ENCODE measurements at places on chromosomes 3 and 15.

DNA sequence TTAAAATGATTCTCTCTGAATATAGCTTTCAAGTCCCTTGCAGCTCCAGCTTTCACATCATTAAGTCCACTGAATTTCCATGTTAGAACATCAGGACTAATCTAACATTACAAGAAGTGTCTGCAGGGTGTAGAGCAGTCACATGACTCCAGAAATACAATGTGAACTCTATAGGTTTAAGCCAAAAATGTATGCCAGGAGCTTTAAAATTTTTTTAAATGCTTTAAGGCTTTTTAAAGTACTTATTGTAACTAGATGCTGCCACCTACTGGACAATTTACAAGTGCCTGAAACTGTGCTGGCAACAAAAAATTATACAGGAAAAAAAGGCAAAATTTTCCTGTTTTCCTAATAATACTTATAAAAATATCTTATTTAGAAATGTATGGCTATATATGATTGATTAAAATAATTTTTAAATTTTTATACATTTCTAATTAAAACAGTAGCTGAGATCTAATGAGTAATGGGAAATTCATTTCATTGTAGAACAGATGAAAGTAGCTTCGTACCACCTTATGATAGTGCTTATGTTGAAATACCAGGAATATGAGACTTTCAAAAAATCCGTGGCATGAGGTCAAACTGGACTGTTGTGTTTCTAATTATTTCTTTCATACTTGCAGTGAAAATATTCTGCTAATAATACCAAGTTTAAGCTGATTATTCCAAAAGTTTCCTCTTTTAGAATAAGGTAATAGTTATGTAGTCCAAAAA, 25.7 kb downstream of the FSIP1 start:
- peak; percentile 74 for DNase-seq

DNA sequence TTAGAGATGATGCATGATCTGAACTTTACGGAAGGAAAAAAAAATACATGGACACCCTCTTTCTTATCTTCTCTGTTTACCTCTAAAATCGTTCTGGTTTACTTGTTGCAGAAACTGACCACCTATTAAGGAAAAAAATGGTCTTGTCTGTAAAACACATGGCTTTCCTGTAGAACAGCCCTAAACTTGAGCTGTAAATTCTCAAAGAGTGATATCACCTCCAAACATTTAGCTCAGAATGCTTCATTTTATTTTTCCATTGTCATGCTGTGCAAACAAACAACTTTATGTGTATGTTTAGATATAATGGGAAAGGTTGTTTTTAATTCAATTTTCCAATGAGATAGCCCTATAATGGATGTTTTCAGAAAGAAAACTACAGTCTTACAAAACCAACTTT, 237.4 kb upstream of the NR2F2 start:
- peak; percentile 4 for DNase-seq

- DNase-seq, result peak; percentile 12
Measured at GRCh38 chr15:64740311-64741170, 34.8 kb downstream of the RBPMS2 start.

DNA sequence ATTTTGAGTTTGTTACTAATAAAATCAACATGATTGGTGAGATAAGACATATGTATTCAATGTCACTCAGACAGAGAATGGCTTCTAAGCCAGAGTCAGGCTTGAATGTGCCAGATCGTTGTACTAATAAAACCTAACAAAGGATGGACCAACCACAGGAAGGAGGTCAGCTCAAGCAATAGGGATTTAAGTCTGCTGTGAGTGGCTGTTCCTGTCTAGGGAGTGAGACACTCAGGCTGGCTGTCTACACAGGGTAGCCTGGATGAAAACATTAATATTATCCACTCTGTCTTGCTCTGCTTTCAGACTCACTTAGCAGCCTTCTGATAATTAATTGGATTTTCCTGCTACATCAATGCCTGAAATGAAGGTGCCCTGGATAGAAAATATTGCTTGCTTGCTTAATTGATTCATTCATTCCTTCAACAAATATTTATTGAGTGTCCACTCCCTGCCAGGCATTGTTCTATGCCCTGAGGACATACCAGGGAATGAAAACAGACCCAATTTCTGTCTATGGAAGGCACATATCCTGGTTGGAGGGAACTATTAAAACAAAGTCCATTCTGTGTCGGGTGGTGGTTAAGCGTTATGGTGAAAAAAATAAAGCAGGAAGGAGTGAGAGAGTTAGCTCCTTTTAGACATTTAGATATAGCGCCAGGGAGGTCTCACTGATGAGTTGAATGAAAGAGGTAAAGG, 239.4 kb downstream of the CHST2 start:
- DNase-seq, result peak; percentile 47

- no peak for DNase-seq
Measured at GRCh38 chr3:17749281-17749680, 6.8 kb upstream of the TBC1D5 start.

- no peak for DNase-seq
Measured at GRCh38 chr3:83076041-83076440, 1314.6 kb upstream of the GBE1 start.

DNA sequence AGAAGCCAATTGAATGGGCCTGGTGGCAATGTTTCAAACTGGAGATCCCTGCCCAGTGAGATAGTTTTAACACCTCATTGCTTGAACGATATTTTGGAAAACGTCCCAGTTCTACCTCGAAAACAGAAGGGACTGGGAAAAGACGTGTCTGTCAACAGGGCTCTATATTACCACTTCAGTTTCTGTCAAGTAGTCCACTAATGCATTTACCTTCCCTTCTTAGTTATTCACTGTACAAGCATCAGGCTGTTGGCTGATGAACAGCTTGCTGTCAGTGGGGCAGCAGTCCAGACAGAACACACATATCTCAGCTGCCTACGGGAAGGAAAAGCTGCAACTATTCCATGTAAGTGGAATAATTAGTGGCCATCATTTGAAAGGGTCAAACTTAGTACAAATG, 794.7 kb upstream of the GBE1 start:
- DNase-seq, result no peak

GRCh38 chr3:173988909-173989308, 591.4 kb downstream of the NLGN1 start:
- no peak for DNase-seq

DNA sequence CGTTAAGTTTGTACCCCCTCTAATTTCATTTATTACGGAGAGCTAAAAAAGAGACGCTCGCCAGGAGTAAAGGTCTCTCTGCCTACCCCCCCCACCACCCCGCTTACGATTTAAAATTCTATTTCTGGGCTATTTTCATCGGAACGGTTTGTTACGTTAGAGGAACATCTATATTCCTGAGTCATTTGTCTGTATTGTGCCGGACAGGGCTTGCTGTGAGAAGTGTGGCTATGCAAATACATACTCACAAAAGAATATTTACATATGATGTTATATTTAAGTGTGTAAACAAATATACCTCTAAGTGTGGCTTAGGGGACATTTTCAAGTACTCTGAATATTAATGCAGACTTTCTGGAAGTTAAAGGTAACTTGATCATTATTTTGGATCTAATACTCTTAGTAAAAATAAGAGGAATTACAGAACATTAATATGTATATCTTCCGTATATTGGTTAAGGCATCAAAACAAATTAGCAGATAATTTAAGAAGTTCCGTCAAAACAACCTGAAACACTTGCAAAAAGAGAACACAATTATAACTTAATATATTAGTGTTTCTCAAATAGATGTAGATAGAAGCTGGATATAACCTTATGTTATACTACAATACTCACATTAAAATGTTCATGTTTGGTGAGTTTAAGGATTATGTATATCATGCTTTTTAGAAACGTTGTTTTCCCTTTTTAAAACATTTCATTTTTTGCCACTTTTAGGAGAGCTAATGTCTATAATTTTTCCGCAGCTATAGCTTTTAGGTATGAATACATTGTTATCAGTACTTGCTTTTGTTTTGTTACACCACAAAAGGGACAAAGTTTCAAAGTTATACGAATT, 1.6 kb upstream of the SHOX2 start:
- no peak for DNase-seq

- DNase-seq, result no peak
Measured at GRCh38 chr3:136194409-136195257, 1.5 kb downstream of the MSL2 start.

GRCh38 chr3:144294659-144295538, 323.3 kb downstream of the DIPK2A start:
- DNase-seq, result no peak

GRCh38 chr15:57537072-57537471, 54.6 kb upstream of the MYZAP start:
- peak; percentile 17 for DNase-seq

GRCh38 chr3:150248888-150249681, 159.0 kb upstream of the TSC22D2 start:
- no peak for DNase-seq

- no peak for DNase-seq
Measured at GRCh38 chr15:80308002-80308401, 56.0 kb upstream of the CTXND1 start.

DNA sequence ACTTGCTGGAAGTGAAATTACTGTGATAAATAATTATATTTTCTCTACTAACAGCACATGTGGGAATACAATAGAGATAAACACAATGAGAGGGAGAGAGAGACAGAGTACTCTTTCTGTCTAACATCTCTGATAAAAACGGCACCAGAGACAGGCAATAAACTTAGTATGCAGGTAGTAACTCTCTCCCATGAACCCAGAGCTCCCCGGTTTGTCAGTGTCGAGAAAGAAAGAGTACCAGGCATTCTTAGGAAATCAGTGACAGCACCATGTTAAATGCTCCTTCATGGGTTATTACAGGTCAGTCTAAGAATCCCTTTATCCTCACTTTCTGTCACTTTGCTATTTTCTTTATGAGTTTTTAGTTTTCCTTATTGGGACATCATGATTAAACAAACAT, 110.7 kb upstream of the EPHA3 start:
- no peak for DNase-seq

DNA sequence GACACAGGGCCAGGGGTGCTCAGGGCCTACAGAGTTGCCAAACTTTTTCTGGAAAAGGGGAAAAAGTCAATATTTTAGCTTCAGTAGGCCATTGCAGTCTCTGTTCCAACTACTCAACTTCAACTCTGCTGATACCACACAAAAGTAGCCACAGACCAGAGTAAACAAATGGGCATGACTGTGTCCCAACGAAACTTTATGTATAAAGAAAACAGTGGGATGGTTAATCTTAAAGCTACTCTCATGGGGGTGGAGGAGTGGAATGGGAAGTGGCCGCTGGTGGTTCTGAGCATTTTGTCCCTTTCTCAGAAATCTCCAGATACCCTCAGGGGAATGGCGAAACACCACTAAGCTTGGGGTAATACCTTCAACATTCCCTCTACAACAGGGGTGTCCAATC, 69.9 kb downstream of the OSBPL10 start:
- DNase-seq, result no peak

GRCh38 chr3:129344540-129345220, 66.0 kb downstream of the HMCES start:
- no peak for DNase-seq

DNA sequence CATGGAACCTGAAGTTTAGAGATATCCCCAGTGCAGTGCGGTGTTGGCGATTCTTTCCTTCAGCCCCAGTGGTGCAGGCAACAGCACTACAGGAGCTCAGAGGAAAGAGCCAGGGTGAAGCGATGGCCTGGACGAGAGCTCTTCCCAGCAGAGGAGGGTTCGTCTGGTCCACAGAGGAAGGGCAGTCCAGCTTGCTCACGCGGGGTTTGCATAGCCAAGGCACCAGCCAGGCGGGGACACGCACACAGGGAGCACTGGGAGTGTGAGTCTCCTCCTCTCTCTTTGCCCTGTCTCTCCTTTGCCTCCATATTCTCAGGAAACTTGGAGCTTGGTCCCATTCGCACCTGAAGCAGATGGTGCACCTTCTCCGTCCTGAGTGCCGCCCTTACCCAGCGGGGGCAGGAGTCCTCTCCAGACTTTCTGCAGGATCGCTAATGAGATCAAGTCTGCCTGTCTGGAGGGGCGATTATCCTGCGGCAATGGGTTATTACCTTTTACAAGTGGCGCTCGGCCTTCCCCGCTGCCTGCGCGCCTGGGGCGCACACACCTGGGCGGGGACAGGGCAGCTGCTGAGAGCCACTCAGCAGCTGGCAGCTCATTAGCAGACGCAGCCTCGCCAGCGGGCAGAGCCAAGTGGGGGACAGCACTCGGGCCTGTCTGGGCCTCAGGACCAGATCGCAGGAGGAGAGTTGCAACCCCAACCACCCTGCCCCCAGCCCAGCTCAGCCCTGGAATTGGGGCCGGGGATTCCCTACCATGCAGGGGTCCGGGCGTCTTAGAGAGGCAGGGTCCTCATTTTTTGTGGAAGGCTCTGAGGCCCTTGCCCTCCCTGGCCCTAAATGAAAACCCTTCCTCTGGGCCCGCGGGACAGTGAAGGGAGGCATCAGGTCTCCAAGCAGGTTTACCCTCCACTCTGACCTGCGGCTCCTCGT, 119.0 kb upstream of the MEF2A start:
- DNase-seq, result no peak

DNA sequence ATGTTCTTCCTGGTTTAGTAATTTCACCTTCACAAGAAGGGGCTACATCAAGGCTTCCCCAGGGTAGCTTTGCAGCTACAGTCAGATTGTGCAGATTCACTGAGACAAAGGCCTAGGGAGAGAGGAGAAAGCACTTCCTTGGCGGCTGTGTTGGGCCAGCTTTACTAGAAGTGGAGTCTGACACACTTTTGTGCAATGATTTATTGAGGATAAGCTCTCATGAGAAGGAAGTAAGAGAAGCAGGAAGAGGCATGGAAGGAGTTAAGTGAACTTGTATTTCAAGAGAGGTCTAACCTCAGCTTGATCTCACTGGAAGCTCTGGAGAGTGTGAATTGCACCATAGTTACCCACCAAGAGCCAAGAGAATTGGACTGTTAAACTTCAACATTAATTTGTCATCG, 78.9 kb downstream of the TGFBR2 start:
- no peak for DNase-seq

DNA sequence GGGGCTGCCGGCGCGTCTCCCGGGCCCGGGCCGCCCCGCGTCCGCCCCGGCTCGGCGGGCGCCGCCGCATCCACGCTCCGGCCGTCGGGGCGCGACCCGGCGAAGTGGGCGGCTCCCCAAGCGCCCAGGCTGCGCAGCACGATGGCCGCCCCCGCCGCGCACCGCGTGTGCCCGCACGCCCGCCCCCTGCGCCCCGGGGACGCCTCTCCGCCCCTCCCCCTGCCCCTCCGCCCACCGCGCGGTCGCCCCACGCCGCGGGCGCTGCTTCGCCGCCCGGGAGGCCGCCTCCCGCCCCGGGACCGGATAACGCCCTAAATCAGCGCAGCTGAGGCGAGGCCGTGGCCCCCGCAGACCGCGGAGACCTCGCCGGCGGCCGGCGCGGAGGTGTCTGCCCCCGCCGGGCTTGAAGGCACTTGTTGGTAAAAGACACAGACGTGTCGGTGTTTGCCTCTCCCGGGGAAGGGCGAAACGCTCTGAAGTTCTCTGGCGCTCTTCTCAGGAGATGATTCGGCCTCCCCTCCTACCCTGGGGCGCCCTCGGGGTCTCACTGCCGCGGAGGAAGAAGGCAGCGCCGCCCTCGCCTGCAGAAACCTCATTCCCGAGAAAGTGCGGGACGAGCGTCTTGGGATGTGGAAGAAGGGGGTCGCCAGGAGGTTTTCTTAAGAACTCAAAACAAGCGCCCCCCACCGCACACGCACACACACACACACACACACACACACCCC, at the start of gene BNC1:
TSS of gene BNC1 (minus strand) at position 106 of the 725 bp plus-strand sequence. CDS start at position 70, 36 bp downstream.
- no peak for DNase-seq

GRCh38 chr3:48535578-48535977, 21.0 kb downstream of the PFKFB4 start:
- DNase-seq, result no peak

- DNase-seq, result peak; percentile 30
Measured at GRCh38 chr15:74863239-74864056, 9.7 kb downstream of the SCAMP2 start.
